ENCODE measurements at places on chromosomes 4 and X.

GRCh38 chr4:81790477-81790876 is 318.8 kb upstream of the RASGEF1B start:
- no peak for DNase-seq

DNA sequence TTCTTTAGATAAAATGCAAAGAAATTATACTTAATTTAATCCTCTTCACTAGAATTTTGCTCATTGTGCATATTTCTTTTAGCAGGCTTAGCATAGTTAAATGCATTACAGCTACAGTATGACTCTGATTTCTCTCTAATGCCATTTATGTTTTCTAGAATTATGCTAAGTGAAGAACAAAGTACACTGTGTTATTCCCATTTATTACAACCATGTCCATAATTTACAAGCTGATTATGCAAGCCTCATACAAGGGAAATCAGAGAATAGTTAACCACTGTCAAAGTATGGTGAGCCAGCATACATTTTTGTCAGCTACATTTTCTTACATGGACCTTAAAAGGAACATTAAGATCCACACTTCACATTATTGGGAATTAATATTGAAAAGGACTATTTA is 99.1 kb downstream of the MAB21L2 start:
- no peak for DNase-seq

DNA sequence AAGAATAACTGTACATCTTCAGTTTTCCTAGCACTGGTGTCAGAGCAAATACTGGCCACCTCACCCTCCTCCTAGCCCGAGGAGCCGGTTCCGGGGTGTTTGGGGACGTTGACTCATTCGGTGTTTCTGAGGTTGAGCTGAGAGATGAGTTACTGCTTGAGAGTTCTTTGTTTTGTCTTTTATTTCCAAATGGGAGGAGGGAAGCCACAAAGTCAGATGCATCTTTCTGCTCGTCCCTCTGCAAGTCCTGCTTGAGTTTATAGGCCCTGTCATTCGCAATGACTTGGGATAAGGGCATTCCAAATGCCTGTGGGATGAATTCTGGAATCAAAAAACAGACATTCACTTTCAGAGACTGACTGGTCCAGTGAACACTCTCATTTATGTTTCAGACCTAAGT is 77.5 kb downstream of the HCCS start:
- DNase-seq: peak; percentile 39

- no peak for DNase-seq
These were observed 450.2 kb downstream of the PCDH18 start for GRCh38 chr4:137082061-137082460.

GRCh38 chr4:113524096-113524495 is 237.4 kb downstream of the CAMK2D start:
- no peak for DNase-seq

DNA sequence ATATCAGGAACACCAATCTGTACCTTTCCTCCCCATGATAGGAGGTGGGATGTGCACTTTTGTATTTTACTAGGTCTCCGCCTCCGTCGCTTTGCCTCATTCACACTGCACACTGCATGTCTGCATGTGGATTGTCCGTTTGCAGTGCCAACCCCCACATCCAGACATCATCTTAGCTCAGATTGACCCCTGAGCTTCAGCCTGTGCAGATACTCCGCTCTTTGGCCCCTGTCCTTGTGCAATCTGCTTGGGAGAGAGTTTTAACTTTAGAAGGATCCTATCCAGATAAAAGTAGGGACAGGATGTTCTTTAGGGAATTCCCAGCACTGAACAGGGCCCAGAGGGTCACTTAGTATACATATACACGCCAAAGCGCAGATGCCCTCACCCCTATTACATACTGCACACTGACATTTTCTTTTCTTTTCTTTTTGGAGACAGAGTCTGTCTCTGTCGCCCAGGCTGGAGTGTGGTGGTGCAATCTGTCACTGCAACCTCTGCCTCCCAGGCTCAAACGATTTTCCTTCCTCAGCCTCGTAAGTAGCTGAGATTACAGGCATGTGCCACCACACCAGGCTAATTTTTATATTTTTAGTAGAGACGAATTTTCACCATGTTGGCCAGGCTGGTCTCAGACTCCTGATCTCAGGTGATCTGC is 43.3 kb upstream of the FBXW7 start:
- DNase-seq: no peak

DNA sequence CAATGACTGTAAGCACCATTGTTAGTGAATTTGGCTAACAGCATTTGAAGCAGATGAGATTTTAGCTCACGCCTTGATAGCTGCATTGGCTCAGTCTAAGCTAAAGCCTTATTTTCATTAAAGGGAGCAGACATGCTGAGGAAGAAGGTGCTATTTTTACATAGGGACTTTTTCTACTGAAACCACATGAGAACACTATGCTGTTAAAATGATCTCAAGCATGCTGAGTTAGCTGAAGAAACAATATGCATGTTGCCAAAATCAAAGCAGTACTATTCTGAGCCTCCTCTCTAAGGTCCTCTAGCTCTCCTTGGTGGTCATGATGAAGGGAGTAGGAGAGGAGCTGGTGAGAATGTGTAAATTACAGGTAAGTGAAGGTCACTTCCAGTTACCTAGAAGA is 134.4 kb upstream of the JADE1 start:
- DNase-seq: no peak

DNA sequence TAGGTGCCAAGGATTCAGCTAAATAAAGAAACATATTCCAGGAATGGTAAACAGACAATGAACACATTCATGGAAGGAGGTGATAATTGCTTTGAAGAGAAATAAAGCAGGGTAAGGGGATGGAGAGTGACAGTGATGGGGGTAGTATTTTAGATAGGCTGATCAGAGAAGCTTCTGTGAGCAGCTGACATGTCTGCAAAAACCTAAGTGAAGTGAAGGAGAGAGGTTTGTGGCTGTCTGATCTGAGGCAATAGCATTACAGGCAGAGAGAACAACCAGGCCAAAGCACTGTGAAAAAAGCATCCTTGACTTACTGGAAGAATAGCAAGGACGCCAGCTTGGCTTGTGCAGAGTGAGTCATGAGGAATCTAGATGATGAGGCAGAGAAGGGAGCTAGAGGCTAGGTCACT is 271.9 kb upstream of the GATB start:
- DNase-seq: peak; percentile 77

GRCh38 chr4:39044364-39044955 is 12.3 kb upstream of the TMEM156 start:
- DNase-seq: peak; percentile 34

DNA sequence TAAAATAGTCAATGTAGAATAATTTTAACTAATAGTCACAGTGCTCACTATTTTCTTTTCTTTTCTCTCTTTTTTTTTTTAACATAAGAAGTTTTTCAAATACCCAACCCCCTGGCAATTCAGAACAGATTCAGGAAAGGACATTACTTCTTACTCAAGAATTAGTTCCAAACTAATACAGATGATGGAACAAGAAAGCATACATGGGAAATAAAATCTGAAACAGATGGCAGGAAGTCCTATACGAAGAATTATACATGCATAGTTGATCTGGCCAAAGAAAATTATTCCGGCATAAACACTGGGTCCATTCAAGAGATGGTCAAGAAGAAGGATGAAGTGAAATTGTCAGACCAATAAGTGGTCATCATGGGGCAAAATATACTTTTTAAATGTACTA is 614.4 kb upstream of the INTU start:
- DNase-seq: no peak

- no peak for DNase-seq
These were observed 3.5 kb upstream of the NKX1-1 start for GRCh38 chr4:1409491-1410425.

DNA sequence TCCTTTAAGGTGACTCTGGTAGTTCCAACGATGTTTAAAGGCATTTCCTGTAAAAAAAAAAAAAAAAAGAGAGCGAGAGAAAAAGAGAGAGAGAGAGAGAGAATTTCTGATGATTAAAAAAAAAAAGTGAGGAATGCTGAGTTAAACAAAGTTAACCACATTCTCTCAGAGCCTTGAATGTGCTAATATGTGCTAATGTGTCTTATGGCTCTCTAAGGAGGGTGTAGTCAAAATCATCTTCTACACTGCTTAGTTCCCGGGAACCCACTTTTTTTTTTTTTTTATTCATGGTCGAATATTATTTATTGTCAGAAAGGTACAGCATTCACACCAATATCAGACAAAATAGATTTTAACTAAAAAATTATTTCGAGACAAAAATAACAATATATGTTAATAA is 111.7 kb downstream of the SNCA start:
- DNase-seq: no peak

DNA sequence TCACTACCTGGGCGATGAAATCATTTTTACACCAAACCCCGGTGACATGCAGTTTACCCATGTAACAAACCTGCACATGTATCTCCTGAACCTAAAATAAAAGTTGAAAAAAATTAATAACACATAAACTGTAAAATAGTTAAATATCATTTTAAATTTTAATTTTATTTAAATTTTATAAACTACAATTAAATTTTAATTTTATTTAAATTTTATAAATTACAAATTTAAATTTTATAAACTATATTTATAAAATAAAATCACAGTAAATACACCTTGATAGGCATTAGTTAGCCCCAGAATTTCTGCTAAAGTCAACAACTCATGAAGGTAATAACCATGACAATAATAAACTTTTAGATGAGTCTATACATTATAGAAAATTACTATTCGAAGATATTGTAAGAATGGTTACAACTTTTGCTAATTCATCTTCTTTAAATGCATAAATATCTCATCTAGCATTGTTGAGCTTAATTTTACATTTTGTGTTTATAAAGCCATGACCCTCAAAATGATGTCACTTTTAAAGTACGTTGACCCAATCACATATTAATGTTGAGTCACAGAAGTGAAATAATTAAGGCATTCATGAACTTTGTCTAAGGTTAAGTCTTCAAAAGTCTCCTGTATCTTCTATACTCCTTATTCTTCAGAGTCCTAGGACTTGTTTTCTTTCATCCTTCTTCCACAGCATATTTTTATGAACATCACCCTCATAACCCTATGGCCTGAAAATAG is 755.8 kb upstream of the LCORL start:
- DNase-seq: no peak

GRCh38 chr4:26916195-26916594 is 55.6 kb downstream of the STIM2 start:
- peak; percentile 3 for DNase-seq

DNA sequence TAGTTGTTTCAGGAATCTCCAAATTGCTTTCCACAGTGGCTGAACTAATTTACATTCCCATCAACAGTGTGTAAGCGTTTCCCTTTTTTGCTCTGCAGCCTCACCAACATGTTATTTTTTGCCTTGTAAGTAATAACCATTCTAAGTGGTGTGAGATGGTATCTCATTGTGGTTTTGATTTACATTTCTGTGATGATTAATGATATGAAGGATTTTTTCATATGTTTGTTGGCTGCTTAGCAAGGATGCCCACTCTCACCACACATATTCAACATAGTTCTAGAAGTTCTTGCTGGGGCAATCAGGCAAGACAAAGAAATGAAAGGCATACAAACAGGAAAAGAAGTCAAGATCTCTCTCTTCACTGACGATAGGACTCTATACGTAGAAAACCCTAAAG is 472.4 kb downstream of the ZNF674 start:
- no peak for DNase-seq

GRCh38 chr4:173935622-173936405 is 347.7 kb downstream of the FBXO8 start:
- no peak for DNase-seq

DNA sequence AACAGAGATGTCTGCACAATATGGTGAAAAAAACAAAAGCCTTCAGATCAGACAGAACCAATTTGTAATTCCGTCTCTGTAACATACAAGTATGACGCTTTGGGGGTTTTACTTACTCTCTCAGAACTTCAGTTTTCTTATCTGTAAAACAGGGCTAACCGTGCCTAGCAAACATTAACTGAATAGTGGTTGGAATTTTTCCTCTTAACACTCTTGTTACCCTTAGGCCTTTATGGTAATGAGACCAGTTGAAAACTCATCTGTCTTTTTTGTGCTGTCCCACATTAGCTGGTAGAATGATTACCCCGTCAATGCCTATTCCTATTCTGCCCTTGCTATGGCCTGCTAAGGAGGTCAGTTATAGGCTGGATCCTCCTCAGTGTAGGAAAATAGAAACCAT is 4.5 kb upstream of the MYOZ2 start:
- no peak for DNase-seq

GRCh38 chr4:85854546-85854945 is 379.6 kb downstream of the ARHGAP24 start:
- no peak for DNase-seq

DNA sequence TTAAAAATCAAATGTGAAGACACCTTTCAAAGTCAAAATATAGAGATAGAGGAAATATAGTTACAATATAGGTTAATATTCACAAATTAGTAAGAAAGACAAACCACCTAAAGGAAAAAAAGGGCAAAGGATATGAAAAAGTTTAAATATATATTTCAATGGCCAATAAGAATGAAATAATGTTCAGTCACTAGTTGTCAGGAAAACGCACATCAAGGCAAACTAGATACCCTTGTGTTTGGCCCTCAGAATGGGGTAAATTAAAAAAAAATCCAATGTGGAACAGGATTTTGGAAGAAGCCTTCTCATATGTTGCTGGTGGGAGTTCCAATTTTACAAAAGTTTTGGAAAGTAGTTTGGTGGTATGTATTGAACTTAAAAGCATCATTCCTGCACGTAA is 2.4 kb downstream of the ZNF41 start:
- DNase-seq: no peak

- no peak for DNase-seq
These were observed 290.3 kb downstream of the LDB2 start for GRCh38 chr4:16608123-16608522.

GRCh38 chr4:38323141-38323641 is 340.8 kb upstream of the KLF3 start:
- no peak for DNase-seq

- no peak for DNase-seq
These were observed 179.1 kb downstream of the CBR4 start for GRCh38 chr4:168830777-168831512.

DNA sequence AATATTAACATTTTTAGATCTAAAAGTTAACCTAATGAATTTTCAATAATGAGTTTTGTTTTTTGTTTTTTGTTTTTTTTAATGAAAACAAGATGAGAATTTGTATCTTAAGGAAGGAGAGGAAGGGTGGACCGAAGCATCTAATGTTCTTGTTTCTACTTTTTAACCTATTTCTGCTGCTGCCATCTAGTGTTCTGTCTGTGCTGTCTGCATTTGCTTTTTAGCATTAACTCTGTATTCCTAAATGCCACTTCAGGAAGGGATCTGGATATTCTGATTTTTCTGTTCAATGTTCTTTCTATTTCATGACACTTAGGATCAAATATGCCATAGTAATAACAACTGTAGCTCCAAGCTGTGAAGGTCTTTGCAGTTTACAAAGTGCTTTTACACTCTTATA is 161.7 kb downstream of the BRWD3 start:
- no peak for DNase-seq

GRCh38 chr4:52982255-52982945 is 120.3 kb downstream of the RASL11B start:
- no peak for DNase-seq

DNA sequence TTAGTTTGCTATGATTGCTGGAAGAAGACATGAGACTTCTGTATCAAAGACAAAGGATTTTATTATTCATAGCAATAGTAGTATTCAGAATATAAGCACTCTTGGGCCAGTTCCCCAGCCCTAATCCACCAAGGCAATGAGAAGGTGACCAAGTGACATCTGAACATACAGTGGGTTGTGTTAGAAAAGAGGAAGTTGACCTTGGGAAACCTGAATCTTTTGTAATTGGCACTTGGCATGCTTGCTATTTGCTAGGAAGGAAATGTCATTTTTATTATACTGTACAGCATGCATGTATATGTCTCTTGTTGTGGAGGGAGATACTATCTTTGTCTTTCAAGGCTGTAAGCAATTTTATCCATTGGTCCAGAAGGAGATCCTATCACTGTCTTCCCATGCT is 216.1 kb upstream of the FAT1 start:
- DNase-seq: no peak

All from GM04503 (cell line).